ENCODE measurements at places on chromosomes 2 and 18.

DNA sequence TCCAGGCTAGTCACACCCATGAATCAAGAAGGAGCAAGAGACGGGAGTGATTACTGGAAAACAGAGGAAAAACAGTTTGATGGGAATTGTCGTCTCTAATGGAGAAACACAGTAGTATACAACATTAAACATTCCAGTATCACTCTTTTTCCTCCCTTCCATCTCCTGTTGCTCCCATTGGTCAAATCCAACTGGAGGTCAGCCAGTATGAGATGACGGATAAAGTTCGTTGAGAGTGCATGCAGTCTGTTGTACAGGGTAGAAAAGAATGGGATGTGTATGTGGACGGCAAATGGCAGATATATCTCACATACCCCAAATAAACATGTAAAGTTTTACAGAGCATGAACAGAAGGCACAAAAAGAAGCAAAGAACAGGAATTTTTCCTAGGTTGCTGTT lies 221.9 kb upstream of the TNP1 start:
- DNase-seq: no peak

GRCh38 chr2:165762723-165763122 lies 31.3 kb downstream of the GALNT3 start:
- no peak for DNase-seq

GRCh38 chr2:229640636-229641035 lies 73.7 kb downstream of the DNER start:
- no peak for DNase-seq

- no peak for DNase-seq
Observed at GRCh38 chr2:69437751-69438154, 518 bp upstream of the NFU1 start.

GRCh38 chr2:10954856-10955818 lies 43.4 kb downstream of the KCNF1 start:
- no peak for DNase-seq

GRCh38 chr18:35490894-35491699 lies 6.7 kb downstream of the INO80C start:
- no peak for DNase-seq

GRCh38 chr2:123596621-123597020 lies 428.5 kb upstream of the CNTNAP5 start:
- DNase-seq: no peak

GRCh38 chr2:101627285-101628029 lies 70.0 kb upstream of the MAP4K4 start:
- DNase-seq: no peak

GRCh38 chr2:120954939-120955338 lies 219.3 kb downstream of the GLI2 start:
- DNase-seq: no peak

- no peak for DNase-seq
Observed at GRCh38 chr2:14866736-14867352, 234.3 kb downstream of the LRATD1 start.

- DNase-seq: peak; percentile 90
Observed at GRCh38 chr2:44964752-44965236, 23.3 kb downstream of the SIX3 start.

- no peak for DNase-seq
Observed at GRCh38 chr2:78245394-78246135, 723.4 kb upstream of the LRRTM4 start.

DNA sequence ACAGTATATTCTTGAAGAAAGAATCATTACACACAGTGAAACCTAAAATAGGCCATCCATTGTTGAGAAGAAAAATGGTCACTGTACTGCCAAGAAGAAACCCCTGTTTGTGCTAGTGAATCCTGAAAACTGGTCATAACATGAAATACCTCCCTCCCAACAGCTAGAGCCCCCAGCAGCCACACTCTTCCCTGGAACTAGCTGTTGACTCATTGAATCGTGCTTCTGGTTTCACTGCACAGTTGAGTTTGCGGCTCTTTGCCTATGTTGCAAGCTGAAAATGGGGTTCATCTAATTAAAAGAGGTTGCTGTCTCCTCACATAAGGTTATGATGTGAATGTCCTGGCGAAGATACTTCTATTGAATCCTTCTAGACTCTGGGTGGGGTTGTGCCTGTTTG lies 86.3 kb downstream of the UGGT1 start:
- no peak for DNase-seq

DNA sequence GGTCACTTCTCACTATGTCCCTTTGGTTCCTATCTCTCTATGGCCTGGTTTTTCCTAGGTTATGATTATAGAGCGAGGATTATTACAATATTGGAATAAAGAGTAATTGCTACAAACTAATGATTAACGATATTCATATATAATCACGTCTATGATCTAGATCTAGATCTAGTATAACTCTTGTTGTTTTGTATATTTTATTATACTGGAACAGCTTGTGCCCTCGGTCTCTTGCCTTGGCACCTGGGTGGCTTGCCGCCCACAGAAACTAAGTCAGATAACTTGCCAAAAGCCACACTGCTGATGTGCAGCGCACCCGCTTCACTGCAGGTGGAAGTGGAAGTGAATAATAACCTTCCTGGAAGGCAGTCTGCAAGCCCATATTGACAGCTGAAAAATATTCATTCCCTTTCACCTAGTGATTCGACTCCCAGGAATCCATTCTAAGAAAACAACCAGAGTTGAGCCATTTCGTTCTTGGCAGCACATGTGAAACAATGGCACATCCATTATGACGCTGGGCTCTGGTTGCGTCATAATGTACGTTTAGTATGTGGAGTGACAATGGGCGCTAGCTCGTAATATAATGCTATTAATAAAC lies 725 bp upstream of the ANKRD53 start:
- no peak for DNase-seq

- DNase-seq: no peak
Observed at GRCh38 chr2:25125189-25125588, 43.2 kb downstream of the POMC start.

- no peak for DNase-seq
Observed at GRCh38 chr2:176149939-176150583, 1.3 kb upstream of the HOXD4 start.

DNA sequence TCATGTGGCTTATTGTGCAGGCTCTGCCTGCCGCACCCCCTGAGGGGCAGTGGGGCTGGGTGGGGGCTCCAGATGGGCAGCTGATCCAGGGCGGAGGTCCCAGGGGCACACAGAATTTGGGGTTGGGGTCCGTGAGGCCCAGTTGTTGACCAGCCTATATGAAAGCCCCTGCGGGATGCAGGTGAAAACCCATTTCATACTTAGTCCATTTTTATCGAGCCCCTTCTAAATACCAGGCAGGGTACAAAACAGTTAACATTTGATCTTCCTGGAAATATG lies 30.6 kb downstream of the MYO7B start:
- no peak for DNase-seq

DNA sequence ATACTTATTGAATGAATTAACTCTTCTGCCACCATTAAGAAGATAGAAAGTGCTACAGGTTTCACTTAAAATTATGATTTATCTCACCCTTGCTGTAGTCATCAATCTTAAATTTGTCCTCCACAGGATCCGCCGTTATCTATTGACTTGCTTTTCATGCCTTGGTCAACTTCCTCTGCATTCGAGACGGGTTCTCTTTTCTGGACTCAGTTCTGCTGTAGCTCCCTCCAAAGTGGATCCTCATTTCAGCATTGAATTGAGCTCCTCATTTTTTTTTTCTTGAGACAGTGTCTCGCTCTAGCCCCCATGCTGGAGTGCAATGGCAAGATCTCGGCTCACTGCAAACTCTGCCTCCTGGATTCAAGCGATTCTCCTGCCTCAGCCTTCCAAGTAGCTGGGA lies 27.6 kb downstream of the INPP5D start:
- DNase-seq: no peak

GRCh38 chr2:65957886-65958285 lies 477.0 kb upstream of the MEIS1 start:
- no peak for DNase-seq

- no peak for DNase-seq
Observed at GRCh38 chr18:9211955-9212354, 75.4 kb downstream of the ANKRD12 start.

DNA sequence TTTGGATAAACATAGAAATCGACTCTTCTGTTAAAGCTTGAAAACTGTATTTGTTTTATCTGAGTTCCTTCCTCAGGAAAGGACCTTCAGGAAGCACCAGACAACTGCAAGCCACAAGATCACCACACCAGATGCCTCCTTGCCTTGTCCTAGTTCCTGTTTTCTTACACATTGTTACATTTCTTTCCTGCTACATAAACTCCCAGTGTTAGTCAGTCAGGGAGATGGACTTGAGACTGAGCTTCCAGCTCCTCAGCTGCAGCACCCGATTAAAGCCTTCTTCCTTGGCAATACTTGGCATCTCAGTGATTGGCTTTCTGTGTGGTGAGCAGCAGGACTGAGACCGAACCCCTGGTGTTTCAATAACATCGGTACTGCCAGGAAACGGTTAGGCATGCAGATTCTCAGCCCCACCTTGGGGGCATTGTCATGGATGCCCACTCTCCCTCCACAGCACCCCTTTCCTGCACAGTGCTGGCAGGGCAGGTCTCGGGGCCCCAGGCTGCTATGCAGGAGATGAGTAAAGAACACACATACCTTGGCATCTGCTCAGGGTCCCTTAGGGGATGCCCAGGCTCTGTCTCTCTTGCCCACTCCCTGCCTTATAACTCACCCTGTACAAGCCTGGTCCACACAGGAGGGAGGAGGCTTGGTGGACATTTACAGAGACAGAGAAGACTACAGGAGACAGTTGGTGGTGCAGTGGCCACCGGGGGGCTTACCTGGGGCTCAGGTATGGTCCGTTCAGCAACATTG lies 32.6 kb downstream of the ANKMY1 start:
- DNase-seq: no peak

DNA sequence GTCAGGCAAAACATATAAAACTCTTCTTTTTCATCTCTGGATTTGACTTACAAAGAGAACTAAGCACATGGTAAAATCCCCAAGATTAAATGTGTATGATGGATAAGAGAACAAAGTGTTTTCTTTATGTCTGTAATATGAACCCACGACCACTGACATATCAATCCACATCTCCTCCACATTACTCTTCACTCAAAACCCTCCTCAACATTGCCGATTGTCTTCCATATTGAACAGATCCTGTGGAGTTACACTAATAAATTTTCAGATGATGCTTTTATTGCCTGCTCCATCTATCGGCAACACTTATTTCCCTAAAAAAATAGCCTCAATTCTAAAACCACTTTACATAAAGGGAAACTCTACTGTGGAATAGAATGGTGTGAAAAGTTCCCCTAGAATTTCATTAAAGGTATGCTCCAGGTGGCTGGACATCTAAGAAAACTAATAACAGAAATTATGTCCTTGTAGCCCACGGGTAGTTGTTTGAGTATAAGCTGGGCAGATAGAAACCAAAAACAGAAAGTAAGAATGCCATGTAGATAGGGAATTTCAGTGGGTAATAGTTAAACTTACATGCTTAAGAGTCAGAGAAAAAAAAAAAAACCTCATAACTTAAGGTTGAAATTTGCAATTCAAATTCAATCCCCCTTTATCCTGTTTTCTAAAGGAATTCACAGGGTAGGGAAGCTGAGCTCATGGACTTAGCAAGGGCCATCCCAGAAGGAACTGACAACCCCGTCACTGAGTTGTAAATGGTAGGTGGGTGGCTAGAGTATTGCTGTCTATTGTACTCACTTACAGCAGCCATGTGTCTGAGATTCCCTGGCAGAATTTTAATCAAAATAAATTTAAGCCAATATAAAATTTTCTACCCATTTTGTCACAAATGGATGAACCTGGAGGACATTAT lies 305.4 kb upstream of the LYPD1 start:
- no peak for DNase-seq

DNA sequence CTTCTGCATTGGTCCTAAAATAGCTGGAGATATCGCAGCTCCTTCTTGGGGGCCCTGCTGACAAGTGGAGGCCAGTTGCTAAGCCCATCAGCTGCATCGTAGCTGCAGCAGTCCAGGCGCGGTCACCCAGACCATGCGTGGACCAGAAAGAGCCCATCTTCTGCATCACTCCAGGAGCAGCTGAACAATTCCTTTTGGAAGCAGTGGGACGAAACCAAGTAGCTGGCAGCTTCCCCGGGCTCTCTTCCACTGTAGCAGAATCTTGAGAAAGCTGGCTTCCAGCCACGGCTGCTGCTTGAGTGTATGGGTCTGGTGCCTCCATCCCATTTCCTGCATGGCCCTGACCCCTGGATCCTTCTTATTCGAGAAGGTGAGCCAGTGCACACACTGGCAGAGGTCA lies 22.2 kb upstream of the CAB39 start:
- DNase-seq: no peak

GRCh38 chr18:7789856-7790552 lies 222.9 kb downstream of the PTPRM start:
- DNase-seq: peak; percentile 63

- DNase-seq: peak; percentile 48
Observed at GRCh38 chr2:208373460-208374089, 33.0 kb upstream of the PTH2R start.

GRCh38 chr18:24071029-24071428 lies 56.5 kb downstream of the TTC39C start:
- DNase-seq: no peak

- DNase-seq: no peak
Observed at GRCh38 chr18:45357686-45358470, 257.4 kb upstream of the SLC14A2 start.

- DNase-seq: no peak
Observed at GRCh38 chr2:223642506-223642905, 40.3 kb upstream of the SCG2 start.

DNA sequence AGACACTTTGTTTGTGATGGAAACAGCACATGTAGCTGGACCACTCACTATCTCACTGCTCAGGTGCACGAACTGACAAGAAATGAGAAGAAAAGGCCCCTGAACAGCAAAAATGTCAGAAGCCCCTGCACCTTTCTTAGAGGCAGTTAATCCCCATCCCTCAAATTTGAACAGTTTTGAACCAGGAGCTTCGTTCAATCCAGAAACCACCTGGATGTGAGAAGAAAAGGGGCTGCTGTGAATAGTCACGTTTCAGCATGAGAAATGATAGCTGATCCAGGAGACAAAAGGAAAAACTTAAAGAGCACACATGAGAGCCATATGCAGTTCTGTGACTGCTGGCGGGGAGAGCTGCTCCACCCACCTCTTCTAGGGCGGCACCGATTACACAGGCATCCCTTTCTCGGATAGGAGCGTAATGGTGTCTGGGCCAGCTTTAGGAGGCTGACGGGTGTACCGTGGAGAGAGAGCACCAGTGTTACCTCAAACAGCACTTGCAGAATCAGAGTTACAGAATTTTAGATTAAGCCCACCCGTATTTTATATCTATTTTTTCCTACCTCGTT lies 117.0 kb upstream of the EML6 start:
- DNase-seq: no peak

DNA sequence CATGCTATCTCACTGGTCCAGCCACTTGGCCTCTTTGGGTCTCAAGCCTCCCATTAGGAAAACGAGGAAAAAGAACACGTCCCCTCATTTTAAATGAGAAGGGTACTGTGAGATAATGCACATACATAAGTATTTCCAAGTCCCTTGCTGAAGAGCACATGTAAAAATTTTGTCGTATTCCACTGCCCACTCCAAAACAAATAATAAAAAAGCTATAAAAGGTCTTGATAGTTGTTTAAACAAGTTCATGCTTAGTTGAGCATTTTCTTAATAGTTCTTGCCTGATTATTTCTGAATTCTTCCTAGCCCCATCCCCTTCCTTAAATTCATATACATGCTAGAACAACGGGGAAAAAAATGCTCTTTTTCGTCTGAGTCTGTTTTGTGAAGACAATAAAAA lies 110.2 kb upstream of the RNU4ATAC start:
- DNase-seq: no peak
